GM12865 (cell line): ENCODE measurements at places on chromosomes 4 and X.

- DNase-seq: no peak
Observed at GRCh38 chrX:20147561-20147960, 5.9 kb upstream of the EIF1AX start.

GRCh38 chrX:110226931-110227330 lies 91.0 kb downstream of the AMMECR1 start:
- no peak for DNase-seq

DNA sequence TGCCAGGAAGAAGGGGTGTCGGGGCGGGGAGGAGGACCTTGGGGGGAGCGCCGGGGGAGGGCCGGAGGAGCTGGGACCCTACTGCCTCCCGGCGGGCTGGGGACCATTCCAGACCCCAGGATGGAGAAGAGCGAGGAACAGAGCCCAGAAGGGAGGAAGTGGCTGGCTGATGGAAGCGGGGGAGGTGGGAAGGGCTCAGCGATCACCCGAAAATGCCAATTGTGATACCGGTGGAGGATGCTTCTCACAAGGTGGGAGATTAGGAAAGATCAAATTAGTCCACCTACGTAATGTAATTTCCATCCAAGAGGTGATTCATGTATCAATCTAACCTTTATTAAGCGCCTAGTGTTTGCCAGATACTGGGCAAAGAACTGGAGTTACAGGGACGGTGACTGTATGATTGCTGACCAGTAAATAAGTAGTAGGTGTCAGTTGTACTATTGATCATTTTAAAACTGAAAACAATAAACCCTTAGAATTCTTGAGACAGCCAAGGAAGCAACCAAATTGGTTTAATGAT lies 452 bp upstream of the RAI2 start:
- no peak for DNase-seq

- no peak for DNase-seq
Observed at GRCh38 chr4:151992332-151993154, 231.7 kb upstream of the GATB start.

GRCh38 chrX:83004012-83004411 lies 504.1 kb upstream of the POU3F4 start:
- DNase-seq: no peak

GRCh38 chrX:40096395-40097091 lies 1.2 kb downstream of the BCOR start:
- peak; percentile 72 for DNase-seq

GRCh38 chr4:25888781-25889180 lies 25.2 kb upstream of the SMIM20 start:
- DNase-seq: no peak

DNA sequence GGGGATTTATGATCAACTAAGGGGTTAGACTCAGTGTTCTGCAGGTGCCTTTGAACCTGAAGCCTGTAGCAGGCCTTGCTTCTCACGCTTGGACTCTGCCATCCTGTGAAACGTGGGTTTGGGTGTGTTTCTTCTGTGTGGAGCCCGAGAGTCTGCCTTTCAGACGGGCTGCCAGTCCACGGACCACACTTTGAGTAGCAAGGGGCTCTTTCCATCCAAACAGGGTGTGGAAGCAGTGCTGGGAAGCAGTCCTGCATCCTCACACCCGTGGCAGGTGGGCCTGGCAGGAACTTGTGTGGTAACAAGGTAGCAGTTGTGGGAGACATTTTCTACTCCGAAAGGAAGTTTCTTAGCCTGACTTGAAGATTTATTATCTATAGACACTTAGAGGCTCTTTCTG lies 22.7 kb downstream of the RGS12 start:
- no peak for DNase-seq
